Fibroblast of villous mesenchyme (primary cell): ENCODE measurements at places on chromosomes 3 and 15. TPM values are rescaled to one million over a fixed set of nuclear protein-coding genes. Genes with fewer than 3 reads are reported as not detected.

Gene CTXN2
- total RNA-seq, result not detected in 2 replicates

Gene CLDN11
- total RNA-seq, result 276 and 411 TPM in 2 replicates

Gene STAC
- total RNA-seq, result 0.32 and 0.43 TPM in 2 replicates

DNA sequence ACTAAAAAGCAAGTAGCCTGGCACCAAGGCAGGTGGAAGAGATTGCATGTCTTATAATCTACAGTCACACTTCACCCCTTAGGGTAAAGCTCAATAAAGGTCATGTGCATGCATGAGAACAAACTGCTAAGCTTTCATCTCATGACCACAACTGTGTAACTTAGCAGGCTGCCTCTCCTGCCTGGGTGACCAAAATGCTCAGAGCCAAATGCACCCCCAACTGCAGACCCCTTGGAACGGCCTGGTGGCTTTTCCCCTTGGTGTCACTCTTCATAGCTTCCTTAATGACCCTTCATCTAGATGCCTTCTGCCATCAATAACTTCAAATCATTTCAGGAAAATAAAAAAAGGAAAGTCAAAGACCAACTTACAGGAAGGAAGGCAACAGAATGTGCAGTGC lies 88.1 kb downstream of the ADAMTS17 start:
- no peak for DNase-seq

GRCh38 chr15:36039996-36040572 lies 494.1 kb upstream of the DPH6 start:
- DNase-seq, result no peak

- DNase-seq, result peak; percentile 39
These were observed 64.2 kb downstream of the TNIK start for GRCh38 chr3:171396048-171396447.

DNA sequence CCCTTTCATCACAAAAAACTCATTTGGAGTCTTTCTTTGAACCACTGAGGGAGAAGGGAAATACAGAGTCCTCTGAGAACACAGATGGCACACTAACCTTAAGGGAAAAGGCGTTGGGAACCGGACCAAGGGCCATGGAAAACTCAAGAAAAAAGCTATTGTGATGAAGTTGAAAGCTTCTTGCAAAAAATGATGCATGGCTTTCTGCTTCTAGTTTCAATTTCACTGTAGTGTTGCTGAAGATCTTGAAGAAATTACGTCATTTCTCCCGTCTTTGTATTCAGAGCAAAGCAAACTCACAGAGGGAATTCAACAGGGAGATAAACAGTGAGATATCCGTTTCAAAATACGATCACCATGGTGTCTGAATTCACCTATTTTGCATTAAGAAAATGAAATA lies 642.3 kb upstream of the ADAMTS9 start:
- peak; percentile 40 for DNase-seq

- no peak for DNase-seq
These were observed 33.3 kb upstream of the RTP4 start for GRCh38 chr3:187334904-187335303.

DNA sequence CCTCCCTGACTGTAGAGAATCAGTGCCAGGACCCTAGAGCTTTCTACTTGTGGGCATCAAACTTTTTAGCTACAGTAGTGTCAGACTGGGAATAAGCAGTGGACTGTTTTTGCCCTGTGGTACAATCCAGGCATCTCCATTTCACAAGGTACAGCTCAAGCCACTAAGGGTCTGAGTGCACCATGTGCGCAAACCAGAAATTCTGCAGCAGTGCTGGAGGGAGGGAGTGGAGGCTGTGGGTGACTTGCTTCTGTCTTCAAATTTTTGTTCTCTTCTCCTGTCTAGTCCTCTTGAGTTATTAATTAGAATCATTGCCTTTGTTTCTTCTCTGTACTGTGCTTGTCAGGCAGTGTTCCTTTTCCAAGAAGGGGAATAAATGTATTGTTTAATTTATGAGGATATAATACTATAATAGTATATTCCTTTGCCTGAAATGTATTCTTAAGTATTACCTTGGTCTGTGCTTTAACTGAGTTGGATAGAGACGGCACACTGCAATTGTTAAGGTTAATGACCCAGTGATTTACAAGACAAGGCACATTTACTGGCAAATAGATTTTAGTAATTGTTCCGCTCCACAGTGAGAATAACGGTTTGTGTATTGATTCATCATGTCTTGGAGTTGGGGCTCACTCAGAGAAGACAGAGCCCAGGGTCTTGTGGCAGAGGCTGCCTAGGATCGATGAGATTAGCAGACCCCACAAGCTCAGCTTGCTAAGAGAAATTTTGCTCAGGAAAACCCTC lies 390.6 kb upstream of the CFAP20DC start:
- DNase-seq, result no peak

- DNase-seq, result peak; percentile 98
These were observed 5.4 kb upstream of the HEG1 start for GRCh38 chr3:125061170-125061569.

DNA sequence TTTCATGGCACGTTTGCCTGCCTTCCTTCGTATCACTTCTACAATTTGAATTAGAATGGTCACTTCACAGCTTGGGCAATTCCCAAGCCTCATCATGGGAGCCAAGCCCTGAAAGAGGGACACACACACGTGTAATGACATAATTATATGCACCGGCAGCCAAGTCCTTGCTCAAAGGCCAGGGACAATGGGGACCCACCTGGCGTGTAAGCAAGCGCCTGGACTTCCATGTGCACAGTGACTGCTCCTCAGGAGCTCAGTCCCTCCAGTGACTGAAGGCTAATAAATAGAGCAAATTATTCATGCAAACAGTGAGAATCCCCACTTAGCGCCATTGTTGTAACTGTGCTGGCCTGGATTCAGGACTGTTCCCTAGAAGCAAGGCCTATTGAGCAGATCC lies 115.1 kb downstream of the DNAJB8 start:
- DNase-seq, result no peak

DNA sequence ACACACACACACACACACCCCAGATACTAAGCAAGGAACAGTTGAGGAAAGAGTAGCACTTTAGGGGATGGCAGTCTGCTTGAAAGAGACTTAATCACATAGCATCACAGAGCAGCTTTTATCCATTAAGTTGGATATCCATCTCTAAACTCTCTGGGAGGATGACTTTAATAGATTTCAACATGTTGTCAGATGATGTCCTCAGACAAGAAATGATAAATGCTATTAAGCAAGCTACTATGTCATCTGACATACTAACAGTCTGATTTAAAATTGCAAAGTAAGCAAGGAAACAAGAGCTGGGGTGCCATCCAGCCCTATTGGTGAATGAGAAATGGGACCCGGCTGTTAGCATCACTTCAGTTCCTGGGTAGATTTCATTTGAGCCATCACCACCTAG lies 136.9 kb downstream of the PLCL2 start:
- no peak for DNase-seq

GRCh38 chr3:193872265-193872753 lies 263.6 kb upstream of the HES1 start:
- peak; percentile 87 for DNase-seq
